NCI-H748 treated with DMSO at 0.1 percent for 48 hours (cell line): ENCODE measurements at places on chromosomes 1 and 21.

DNA sequence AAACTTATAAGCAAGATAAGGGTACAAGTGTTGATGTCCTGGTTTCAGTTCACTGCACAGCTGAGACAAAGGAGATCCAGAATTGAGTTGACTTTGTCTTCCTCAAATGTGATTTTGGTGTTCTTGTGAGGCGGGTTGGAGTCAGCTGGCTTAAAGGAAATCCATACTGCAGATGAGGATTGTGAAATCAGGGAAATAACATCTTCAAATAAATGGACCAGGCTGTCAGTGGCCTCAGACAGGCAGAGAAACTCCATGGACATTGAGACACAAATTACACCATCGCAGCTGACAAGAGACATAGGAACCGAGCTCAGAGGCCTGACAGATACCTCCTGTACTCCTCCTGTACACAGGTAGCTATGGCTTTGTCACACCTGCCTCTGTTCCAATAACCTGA, 27.0 kb upstream of the REG4 start:
- DNase-seq: no peak

DNA sequence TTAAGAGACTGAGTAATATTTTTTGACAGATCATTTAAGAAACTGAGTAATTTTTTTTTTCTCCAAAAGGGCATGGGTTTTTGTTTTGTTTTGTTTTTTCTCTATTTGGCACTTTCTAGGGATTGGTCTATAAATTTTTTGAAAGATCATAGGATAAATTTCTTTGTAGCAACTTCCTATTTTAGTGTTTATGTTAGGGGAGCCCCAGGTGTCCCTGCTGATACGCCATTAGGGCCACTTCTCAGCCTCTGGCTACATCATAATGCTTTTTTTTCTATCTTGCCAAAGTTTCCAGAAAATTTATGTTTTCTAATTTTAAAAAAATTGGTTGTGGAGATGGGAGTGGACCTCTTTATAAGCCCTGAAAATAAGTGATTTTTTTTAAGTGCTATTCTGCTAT, 2.6 kb downstream of the GABPA start:
- no peak for DNase-seq

DNA sequence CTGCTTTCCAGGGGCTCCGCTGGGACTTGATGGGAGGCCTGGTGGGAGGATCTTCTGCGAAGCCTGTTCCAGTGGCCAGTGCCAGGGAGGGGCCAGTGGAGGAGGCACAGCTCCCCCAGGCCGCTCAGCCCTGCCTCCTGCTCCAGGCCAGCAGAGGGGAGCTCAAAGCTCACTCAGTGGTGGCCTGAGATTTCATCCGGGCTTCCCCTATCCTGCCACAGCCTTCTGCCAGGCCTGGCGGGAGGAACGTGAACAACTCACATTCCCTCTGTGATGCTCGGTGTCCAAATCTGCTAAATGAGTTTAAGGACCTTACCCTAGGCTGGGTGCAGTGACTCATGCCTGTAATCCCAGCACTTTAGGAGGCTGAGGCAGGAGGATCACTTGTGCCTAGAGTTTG, 3.3 kb downstream of the CLCNKB start:
- DNase-seq: no peak

DNA sequence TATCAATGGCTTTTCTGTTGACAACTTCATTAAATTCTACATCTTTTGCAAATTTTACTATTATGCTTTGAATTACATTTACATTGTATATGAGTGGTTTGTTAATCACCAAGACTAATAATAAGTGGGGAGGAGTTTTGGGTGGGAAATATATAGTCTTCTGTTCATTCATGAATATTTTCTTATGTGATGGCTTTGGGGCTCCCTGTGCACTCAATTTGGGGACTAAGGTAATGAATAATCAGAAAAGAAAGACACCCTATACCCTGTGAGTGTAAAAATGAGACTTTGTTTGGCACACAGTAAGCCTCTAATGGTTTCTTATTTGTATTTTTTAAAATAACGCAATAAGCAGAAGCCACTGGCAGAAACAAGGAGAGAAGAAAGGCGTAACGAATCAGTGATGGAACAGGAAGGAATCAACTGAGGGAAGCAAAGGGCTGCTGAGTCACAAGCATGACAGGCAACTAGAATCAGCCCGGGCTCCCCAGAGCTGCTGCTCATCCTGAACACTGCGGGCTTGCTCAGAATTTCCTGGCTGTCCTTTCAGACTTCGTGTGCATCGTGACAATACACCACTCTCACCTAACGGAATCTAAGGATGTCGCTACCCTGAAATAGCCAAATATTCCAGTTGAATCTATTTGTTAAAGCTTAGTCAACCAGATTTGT, 20.8 kb upstream of the RGS2 start:
- DNase-seq: no peak

- DNase-seq: no peak
Measured at GRCh38 chr21:38785483-38785882, 20.2 kb upstream of the ETS2 start.

- DNase-seq: no peak
Measured at GRCh38 chr21:46253610-46254124, 25.1 kb upstream of the LSS start.

GRCh38 chr21:37032293-37032692, 25.8 kb downstream of the RIPPLY3 start:
- DNase-seq: no peak

GRCh38 chr1:28412731-28413130, 43.2 kb downstream of the PHACTR4 start:
- no peak for DNase-seq

DNA sequence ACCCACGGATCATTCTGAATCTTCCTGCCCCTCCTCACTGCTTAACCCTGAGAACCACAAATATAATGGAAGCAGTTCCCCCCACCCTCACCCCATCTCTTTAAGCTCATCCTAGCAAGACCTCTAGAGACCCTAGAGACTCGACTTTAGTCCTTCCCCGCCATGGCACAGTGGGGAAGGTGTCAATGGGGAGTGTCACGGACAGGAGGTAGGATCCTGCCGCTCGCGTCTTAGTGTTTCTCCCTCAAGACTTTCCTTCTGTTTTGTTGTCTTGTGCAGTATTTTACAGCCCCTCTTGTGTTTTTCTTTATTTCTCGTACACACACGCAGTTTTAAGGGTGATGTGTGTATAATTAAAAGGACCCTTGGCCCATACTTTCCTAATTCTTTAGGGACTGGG, 677 bp upstream of the PMF1 start:
- no peak for DNase-seq

DNA sequence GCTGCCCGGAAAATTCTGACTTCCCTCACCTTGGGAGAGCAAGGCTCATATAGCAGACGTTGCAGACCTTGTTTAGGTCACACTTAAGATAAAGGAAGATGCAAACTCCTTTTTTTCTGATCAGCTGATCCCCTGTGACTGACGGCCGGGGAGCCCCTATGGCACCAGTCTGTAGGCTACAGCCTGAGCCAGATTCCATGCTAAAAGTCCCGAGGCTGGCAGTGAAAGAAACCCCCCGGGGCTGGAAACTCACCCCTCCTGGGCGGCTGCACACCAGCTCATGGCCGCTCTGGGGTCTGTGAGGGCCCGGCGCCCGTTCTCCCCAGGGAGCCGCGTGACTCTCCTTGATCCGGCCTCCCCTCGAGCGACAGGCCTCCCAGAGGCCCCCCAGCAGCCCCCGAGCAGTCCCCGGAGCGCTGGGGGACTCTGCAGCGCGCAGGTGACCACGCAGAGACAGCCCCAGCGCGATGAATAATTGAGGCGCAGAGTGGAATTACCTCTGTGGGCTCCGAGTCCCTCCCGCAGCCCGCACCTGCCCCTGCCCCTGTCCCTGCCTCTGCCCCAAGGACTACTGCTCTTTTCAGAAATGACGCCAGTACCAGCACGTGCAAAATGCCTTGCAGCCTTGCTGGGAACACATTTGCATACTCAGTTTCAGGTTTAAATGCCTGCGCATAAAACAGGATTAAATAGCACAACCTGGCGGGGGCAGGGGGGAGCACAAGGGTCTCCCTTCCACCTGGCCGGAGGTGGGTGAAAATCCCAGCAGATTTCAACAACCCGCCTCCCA, 62.6 kb upstream of the CLDN14 start:
- no peak for DNase-seq

- peak; percentile 35 for DNase-seq
Measured at GRCh38 chr1:207084701-207085180, 3.9 kb upstream of the C4BPB start.

DNA sequence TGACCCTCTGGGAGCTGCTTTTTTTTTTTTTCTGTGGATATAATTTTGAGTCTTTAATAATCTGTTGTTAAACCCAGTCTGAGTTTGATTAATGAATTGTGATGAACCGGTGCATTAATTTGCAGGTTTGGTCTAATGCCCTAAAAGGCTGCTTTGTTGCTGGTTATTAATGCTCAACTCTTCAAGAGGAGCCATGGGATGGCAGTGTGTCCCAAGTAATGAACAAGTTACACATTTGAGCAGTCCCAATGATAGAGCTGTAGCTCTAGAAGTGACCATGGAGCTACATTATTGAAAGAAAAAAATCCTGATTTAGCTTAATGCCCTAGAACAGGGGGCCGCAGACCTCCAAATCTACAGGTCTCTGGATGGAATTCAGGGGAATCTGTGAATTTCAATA, 53.1 kb downstream of the RWDD3 start:
- DNase-seq: no peak

DNA sequence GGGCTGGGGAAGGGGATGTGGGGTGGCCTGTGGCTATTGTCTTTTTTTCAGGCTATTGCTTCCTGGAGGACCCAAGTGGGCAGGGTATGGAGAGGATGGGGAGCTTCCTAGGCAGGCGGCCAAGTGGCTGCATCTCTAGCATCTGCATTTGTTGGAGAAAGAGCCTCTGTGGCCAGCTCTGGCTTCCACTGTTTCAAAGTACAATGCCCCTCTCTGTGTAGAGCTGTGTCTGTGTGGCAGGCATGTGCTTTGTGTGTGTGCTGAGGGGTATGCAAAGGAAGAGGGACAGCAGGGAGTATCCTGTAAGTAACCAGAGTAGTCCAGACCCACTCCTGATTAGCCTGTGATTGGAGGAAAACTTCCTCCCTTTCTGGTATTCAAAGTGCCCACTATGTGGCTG, 40.6 kb downstream of the KCNA2 start:
- DNase-seq: no peak

- no peak for DNase-seq
Measured at GRCh38 chr1:157107702-157108101, 8.1 kb upstream of the ETV3L start.

GRCh38 chr1:24923485-24924113, 6.5 kb downstream of the RUNX3 start:
- DNase-seq: no peak
